NCI-H1092 treated with DMSO at 0.1 percent for 48 hours (cell line): ENCODE measurements at places on chromosomes 5 and 9.

- no peak for DNase-seq
Measured at GRCh38 chr9:4548811-4549725, 58.8 kb downstream of the SLC1A1 start.

DNA sequence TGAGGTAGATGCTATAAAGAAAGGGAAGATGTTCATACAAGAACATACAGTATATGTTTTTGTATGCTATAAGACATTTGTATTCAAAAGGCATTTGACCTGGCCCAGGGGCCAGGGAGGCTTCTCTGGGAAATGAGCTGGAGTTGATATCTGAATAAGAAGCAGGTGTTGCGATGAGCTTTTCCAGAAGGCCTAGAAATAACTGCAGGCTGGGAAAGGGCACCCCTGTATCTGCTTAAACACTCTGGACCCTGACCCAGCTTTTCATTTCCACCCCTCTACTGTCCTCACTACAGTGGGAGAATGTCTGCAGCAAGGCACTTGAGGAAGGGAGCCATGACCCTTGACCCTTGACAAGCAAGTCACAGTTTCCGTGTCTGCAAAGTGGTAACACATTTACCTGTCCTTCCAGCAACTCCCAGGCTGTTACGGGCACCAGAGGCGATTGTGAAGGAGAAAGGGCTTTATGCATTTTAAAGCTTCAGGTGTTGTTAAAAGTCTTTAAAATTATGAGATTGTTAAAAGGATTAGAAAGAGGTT is 88.2 kb upstream of the PANK3 start:
- DNase-seq, result no peak

DNA sequence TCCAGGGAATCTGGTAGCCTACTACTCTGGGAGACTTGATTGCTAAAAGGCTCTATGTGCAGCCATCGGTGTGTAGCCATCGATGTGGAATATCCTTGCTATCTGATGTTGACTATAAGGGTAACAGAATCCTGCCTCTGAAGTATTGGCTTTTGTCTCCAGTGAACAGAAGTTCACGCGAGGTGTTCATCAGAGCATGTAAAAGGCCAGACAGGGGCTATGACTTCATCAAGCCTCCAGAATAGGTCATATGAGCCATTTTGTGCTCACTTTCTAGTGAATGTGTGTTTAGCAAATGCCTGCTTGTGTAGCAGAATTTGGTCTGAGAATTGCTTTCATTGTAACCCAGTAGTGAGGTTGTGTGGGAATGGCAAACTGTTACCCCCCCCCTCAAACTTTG is 66.8 kb upstream of the RAD23B start:
- DNase-seq, result no peak

- peak; percentile 99 for DNase-seq
Measured at GRCh38 chr9:109316207-109316640, 4.6 kb downstream of the EPB41L4B start.

GRCh38 chr5:43042626-43043399 is 2.7 kb upstream of the ANXA2R start:
- DNase-seq, result peak; percentile 92

GRCh38 chr5:18114151-18114757 is 480.0 kb downstream of the TAF11L14 start:
- peak; percentile 39 for DNase-seq

GRCh38 chr5:40605295-40605958 is 74.3 kb upstream of the PTGER4 start:
- no peak for DNase-seq

DNA sequence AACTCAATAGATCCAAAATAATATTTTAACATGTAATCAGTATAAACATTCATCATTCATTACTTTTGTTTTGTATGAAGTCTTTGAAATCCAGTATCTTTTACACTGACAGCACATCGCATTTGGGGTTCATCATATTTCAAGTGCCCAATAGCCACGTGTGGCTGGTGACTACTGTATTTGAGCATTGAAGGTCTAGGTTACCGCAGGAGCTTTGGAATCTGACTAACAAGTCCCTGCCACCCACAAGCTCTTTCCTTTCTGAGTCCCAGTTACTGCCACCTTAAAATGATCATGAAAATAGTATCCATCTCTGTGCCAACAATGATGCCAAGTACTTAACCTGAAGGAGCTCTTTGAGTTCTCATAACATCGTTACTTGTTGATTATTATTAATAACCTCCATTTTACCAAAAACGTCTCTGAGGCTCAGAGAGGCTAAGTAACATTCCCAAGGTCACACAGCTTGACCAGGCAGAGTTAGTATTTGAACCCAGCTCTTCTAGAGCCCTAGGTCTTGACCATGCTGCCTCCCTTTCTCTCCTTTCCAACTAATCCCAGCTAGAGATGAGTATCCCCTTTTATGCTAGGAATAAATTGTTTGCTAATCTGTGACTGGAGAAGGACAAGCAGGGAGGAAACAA is 24.2 kb downstream of the ARHGEF37 start:
- DNase-seq, result no peak

DNA sequence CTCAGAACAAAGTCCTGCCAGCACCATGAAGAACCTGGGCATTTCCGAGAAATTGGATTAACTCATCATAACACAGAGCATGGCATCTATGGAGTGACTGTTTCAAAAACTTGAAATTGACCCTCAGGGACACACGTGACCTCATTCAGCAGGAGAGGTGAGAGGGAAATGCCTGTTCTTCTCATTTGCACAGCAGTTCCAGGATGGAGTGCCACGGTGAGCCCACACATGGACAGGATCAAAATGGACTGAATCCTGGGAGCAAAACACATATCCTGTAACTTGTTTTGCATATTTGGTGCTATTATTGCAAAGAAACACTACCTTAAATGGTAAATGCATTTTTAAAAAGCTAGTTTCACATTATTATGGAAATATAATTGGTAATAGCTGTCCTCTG is 256.1 kb upstream of the IRX2 start:
- no peak for DNase-seq

DNA sequence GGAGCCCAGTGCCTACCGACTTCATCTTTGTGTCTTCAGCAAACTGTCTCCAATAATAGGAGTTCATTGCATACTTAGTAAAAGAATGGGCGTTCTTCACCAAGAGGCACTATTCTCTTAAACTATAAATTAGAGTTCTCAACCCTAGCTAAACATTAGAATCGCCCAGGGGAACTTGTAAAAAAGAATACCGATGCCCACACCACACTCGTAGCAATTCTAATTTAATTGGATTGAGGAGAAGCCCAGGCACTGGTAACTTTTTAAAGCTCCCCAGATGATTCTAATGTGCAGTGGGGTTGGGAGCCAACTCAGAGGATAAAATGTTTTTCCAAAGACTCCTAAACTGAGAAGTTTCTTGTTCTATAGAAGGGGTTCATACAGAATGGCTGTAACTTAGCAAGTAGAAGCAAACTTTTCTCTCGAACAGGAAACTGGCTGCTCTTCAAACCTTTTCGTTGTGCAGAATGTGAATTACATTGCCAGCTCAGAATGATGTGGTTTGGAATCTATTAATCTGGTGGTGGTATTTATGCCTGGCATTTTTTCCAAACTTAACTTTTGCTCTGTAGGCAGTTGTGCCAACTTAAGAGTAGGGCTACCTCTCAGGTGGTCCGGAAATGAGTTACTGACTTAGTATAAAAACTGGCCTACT is 26.4 kb upstream of the NFIB start:
- DNase-seq, result no peak

- no peak for DNase-seq
Measured at GRCh38 chr5:130871346-130872086, 293.5 kb downstream of the HINT1 start.

GRCh38 chr9:82590845-82591244 is 472.1 kb downstream of the RASEF start:
- DNase-seq, result no peak

- DNase-seq, result no peak
Measured at GRCh38 chr5:8634219-8634618, 765.3 kb downstream of the MTRR start.

GRCh38 chr5:8505196-8505595 is 636.2 kb downstream of the MTRR start:
- no peak for DNase-seq

DNA sequence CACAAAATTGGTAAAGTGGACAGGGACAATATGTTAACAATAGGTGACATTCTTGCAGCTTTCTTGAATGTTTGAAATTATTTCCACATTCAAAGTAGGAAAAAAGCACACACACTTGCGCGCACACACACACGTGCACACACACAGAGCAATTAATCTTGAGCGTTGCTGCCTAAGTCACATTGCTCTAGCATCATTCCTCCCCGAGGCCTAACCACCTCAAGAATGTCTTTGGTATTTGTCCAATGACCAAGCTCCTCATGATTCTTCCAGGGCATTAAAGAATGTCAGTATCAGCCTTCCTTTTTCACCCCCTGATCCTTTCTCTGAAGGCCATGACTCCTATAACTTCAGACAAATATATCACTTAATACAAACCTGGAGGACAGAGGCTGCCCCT is 198.1 kb downstream of the NPR3 start:
- DNase-seq, result no peak

DNA sequence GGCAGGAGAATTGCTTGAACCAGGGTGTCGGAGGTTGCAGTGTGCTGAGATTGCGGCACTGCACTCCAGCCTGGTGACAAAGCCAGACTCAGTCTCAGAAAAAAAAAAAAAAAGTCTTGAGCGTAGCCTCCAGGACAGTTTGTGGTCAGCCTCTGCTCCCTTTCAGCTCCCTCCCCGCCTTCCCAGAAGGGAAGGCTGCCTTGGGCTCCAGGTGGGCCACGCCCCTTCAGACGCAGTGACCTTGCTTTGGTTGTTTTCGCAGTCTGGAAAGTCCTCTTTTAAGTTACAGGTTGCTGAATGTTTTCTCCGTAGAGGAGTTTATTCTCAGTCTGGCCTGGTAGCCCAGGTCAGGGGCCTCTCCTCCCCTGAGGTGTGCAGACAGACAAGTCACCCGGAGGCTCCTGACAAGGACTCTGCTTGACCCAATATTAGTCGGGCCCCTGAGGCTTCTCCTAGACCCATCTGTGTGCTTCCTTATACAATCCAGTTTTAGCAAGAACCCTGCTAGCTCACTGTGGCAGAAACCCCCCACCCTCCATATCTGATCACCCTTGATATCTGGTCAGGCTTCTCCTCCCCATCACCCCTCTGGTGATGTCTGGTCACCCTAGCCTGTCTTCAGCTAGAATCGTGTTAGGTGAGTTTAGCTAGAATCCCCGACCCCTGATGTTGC is 31.6 kb upstream of the N4BP3 start:
- no peak for DNase-seq

DNA sequence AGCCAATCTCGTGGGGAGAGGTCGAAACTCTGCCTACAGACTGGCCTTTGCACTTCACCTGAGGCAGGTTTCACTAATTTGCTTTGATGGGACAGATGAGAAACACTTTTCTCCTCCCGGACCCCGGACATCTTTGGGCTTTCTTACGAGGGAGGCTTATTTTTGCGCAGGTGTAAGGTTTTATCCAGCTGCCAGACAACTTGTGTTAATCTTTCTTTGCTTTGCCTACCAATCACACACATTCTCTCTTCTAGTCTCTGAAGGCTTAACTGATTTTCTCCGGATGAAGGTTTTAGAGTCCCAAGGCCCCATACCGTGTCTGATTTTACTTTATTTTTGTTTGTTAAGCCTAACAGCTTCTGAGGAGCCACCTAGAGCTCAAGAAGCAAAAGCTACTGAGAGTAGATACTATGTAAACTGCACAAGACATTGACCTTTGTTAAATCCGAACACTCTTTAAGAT is 436 bp upstream of the EMB start:
- DNase-seq, result no peak

DNA sequence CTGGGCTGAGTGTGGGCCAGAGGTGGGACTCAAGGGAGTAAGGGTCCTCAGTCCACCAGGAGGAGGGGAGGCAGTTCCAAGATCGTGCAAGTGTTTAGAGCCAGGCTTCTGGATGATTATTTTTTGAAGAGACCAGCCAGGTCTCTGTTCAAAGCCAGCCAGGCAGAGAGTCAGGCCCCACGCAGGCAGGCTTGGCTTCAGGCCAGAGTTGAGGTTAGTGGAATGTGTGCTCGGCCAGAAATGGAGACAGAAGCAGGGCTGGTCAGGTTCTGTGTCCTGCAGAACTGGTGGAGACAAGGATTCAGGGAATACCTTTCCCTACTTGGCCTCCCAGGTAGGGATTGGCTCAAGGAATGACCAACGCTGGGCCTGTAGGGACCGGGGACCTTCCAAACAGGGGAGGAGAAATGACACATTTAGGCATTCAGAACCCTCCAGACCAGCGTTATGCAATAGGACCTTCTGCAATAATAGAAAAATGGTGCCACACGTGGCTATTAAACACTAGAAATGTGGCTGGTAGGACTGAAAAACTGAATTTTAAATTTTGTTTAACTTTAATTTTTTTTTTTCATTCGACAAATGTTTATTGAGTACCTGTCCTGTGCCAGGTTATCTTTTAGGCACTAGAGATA is 106.2 kb downstream of the CMYA5 start:
- DNase-seq, result no peak

GRCh38 chr5:33588654-33589372 is 148.0 kb downstream of the TARS1 start:
- DNase-seq, result no peak

DNA sequence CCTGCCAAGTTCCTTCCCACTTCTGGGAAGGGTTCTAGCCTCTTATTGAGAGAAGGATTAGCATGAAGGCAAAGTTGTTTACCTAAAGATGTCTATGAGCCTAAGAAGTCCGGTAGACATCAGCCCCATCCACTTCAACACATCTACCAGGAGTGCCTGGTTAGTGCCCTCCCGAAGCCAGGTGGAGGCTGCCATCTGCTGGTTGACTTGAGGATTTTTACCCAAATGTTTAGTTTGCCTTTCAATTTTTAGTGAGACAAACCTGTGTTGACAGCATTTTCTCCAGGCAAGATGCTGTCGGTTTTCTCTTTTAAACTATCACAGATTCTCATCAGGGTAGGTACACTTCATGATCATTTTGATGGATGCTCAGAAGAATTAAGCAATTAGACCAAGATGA is 83.6 kb upstream of the TNFSF8 start:
- peak; percentile 73 for DNase-seq
